ENCODE measurements at places on chromosomes 5 and 9.

GRCh38 chr5:63822614-63823013, 139.6 kb downstream of the HTR1A start:
- no peak for DNase-seq

- no peak for DNase-seq
These were observed 250.9 kb upstream of the DAB2 start for GRCh38 chr5:39675676-39676075.

GRCh38 chr9:107906074-107906473, 416.5 kb upstream of the KLF4 start:
- DNase-seq = no peak

DNA sequence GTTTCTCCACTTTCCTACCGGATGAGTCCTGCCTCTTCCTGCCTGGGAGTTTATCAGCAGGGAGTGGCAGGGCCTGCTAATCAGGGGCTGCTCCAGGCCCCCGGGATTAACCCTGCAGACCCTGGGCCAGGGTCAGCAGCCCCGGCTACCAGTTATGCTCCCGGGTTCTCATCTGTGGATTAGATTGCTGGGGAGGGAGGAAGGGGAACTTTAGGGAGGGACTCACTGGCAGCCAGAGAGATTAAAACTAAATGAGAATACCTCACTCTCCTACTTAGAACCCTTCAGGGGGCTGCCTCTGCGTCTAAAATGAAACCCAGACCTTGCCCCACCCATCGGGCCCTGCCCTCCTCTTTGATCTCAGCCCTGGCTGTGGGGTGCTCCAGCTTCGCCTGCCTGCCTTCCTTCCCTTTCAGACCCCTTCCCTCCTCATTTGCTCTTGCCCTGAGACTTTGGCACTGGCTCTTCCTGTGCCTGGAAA, 130.5 kb upstream of the HAND1 start:
- DNase-seq = peak; percentile 78

GRCh38 chr5:41821051-41821450, 49.2 kb downstream of the OXCT1 start:
- no peak for DNase-seq

DNA sequence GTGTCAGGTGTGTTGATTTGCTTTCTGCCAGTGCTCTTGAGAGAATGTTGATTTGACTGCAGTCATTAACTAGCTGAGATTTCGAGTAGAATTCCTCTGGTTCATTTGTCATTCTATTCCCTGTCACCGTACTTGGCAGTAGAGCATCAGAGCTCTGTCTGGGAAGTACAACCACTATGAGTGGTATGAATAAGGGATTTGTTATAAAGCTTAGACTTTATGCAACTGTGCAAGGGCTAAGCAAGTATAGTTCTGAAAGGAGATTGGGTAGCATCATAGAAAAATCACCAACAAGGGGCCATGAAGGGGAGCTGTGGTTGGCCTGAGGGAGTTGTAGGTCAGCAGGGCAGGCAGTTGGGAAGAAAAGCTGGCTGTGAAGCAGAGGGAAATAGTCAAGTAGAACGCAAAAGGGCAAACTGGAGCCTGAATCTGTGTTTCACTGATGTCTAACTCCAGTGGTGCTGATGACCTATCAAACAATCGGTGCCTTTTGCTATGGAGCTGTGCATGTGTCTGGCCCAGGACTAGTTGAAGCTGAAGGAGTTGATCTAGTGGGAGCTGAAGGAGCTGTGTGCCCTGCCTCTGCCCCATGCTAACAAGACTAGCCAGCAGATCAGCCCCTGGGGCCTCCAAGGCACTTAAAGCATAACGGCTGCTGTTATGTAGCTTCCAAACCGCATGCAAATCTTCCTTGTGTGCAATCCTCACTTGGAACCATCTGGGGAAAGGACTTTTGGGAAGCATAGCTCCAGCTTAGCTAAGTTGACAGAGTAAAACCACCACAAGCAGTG, 110.0 kb downstream of the SLC28A3 start:
- peak; percentile 57 for DNase-seq

DNA sequence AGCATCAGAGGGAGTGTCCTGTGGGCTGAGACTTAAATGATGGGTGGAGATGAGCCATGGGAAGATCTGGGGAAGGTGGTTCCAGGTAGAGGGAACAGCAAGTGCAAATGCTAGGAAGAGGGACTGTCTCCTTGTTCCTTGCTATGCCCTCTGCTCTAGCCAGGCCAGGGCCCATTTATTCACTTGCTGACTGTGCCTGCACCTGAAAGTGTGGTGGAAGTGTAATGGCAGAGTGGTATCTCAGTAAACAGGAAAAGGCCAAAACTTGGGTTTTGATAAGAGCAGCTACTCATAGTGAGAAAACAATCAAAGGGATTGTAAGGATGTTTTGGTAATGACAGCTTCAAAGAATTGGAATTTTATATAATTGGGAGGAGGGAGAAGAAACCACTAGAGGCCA, 32.4 kb downstream of the TLE4 start:
- DNase-seq = no peak

DNA sequence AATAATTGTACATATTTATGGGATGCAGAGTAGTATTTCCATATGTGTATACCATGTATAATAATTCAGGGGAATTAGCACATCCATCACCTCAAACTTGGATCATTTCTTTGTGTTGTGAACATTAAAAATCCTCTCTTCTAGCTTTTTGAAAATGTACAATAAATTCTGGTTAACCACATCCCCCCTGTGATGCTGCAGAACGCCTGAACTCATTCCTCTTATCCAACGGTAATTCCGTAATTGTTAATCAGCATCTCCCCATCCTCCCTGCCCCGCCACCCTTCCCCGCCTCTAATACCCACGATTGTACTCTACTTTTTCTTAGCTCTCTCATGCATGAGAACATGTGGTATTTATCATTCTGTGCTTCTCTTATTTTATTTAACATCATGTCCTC, 127.7 kb upstream of the ANKRD55 start:
- no peak for DNase-seq

DNA sequence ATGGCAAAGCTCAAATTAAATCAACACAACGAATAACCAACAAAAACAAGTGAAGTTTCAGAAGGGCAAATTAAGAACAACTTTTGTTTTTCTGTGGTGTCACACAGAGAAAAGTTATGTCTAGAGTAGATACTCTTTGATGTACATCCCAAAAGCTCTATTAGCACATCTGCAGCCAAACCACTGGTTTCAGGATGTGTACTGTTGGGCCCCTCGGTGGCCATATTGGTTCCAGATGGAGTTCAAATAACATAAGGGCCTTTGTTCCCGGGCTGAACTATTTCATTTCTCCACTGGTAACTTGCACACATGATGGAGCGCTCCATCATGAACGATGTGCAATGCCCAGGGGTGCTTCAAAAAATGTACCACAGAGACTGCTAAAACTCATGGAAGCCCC, 126.1 kb downstream of the SEMA5A start:
- DNase-seq = no peak

GRCh38 chr9:102845827-102846371, 149.2 kb upstream of the CYLC2 start:
- DNase-seq = no peak

DNA sequence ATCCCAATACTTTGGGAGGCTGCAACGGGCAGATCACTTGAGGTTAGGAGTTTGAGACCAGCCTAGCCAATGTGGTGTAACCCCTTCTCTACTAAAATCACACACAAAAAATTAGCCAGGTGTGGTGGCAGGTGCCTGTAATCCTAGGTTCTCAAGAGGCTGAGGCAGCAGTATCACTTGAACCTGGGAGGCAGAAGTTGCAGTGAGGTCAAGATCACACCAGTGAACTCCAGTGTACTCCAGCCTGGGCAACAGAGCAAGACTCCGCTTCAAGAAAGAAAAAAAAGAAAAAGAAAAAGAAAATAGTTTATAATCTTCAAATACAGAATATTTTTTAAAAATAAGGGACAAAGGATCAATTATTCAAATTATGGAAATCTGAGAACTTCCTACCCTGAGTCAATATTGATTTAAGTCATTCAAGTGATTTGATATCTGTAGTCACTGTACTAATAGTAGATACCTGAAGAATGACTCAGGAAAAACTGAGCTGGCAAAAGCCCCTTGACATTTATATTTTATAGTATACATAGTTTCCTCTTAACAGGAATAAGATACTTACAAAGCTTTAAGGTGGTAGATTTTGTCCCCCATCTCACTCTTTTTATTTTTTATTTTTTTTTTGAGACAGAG, 61.8 kb downstream of the PTBP3 start:
- DNase-seq = no peak

GRCh38 chr9:81589819-81590218, 99.5 kb downstream of the TLE1 start:
- no peak for DNase-seq

- no peak for DNase-seq
These were observed 72.0 kb upstream of the CKMT2 start for GRCh38 chr5:81161012-81161601.

DNA sequence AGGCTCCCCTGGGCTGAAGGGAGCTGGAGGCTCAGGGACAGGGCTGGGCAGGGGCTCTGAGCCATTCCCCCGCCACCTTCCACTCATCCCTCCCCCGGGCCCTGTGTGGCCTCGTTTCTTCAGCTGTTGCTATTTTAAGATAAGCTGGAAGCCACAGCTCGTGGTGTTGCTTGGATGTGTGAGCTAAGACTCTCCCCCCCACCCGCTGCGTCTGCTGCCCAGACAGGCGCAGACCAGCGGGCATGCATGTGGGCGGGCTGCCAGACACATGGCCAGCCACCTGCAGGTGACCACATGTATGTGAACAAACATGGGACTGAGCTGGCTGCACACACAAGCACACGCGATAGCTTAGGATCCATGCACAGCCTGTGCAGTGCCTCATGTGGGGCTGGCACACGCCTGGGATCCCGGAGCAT, 8.7 kb downstream of the SNCB start:
- DNase-seq = no peak

GRCh38 chr5:130337179-130337888, 433.1 kb downstream of the CHSY3 start:
- no peak for DNase-seq

DNA sequence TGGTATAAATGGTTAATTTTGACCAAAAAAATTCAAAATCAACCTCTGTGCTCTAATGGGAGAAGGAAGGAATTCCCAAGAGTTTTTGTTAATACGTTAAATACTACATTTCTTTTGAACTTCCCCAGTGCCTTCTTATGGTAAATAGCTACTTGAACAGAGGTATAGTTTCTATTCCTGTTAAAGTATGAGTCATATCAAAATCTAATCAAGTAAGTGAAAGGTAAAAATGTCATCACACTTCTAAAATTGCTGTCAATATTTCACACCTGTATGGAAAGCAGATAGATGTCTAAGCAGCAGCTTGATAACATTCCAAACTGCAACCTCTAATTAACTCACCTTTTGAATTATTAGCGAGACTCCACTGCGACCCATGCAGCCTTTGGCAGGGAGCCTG, 214.1 kb upstream of the MEF2C start:
- no peak for DNase-seq

- DNase-seq = peak; percentile 90
These were observed 20.0 kb upstream of the RUFY1 start for GRCh38 chr5:179530069-179530998.

DNA sequence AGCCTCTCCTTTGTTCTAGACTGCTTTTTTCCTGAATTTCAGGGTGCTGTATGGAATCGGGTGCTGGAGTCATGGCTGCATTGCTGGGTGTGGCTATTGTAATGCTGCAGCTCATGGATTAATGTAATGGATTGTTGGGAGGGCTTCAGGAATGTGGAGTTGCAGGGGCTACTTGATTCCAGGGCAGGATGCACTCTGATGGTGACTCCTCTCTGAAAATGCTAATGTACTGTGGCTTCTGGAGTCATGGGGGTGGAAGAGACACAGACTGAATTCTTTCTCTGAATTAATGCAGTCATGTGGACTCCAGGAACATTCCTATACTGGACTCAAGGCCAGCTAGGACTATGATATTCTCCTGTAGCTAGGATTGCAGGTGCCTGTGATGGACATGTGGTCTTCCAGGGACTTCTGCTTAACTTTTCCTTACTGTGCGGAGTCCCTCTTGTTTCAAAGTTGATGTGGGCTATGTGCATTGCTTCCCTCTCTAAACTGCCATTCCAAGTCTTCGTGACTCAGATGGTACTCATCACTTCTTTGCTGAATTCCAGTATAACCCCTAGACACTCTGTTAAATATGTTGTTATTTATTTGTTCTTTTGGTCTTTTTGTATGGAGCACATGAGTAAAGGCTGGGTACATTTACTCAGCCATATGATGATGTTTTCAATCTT, 396.2 kb downstream of the KCTD16 start:
- DNase-seq = no peak

DNA sequence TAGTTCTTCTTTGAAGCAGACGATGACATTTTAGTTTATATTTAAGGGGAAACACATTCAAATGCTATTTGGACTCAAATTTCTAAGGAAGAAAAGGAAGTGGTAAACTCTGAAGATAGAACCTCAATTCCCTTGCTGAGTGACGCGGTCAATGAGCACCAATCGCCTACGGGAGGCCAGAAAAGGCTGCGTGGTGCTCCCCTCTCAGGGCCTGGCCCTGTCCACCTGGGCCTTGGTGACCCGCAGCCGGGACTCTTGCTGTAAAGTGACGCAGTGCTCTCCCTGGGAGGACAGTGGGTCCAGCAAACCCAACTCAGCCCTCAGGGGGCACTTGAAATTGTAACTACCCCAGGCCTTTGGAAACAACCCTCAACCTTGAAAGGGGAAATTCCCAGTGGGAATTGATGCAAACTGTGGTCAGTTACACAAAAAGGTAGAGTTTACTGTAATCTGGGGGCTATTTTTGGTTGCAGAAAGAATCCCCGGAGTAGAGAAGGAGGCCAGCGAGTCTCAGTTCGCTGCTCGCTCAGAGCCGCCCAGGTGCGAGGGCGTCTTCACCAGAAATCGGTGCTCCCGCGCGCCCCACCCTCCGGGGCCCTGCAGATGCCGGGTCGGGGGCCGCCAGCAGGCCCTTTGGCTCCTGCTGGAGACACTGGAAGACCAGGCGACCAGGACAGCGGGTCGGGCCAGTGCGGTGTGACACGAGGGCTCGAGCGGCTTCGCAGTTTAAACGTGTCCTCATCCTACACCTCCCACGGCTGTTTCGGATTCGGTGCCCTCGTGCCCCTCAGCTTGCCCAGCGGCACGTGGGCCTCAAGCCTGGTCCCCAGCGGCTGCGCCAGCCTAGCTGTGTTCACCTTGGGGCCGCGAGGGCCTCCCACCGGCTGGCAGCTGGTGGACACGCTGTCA, 1.4 kb upstream of the ANKRD33B start:
- DNase-seq = no peak

GRCh38 chr5:59020611-59021285, 437.9 kb downstream of the RAB3C start:
- no peak for DNase-seq

DNA sequence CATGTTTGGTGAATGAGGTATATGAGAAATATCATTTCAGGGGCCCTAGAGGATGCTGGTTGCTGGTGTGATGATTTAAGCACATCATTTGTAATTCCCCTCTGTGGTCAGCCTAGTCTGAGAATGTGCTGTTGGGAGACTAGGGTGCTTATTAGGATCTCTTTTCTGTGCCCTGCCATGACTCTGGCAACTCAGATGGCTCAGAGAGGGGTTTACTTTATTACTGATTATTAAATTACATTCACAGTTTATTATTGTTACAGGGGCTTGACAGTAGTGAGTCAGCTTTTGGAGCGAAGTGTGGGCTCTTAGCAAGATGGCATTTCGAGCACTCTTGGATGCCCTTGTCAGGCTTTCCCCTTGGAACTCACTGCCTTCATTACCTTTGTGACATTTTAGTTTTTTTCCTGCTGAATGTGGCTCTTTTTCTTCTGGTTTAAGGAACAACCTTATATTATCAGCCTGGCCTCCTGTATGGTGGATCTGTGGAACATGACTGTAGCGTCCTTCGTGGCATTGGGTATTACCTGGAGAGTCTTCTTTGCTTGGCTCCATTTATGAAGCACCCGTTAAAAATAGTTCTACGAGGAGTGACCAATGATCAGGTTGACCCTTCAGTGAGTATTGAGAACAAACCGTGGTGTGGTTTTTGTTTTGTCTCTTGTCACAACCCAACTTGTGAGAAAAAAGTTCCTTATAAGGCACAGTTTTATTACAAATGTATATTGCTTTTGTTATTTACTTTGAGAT, 33.8 kb downstream of the RCL1 start:
- no peak for DNase-seq
